ENCODE measurements at places on chromosomes 12 and 14.

GRCh38 chr12:100573292-100574186 lies at the start of gene GAS2L3:
TSS of gene GAS2L3 (plus strand) at chr12:100573684. CDS start at chr12:100594905, 21,221 bp downstream.
- DNase-seq: peak; percentile 74

DNA sequence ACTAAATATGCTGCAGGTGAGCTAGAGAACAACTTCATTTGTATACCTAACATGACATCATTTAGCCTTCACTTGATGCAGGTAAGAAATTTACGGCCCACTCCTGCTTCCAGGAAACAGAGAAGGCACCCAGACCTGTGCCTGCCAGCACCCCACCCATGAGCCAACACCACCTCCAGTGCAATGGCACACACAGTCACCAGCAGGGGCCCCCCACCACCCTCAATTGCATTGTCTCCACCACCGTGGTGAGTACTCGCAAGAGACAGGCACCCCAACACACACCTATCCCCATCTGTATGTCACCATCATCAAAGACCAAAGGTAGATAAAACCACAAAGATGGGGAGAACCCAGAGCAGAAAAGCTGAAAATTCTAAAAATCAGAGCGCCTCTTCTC lies 107.6 kb downstream of the KLHL28 start:
- DNase-seq: no peak

- DNase-seq: no peak
Measured at GRCh38 chr12:127445581-127446139, 821.3 kb upstream of the TMEM132C start.

- DNase-seq: no peak
Measured at GRCh38 chr12:57623811-57624390, 9.1 kb downstream of the B4GALNT1 start.

DNA sequence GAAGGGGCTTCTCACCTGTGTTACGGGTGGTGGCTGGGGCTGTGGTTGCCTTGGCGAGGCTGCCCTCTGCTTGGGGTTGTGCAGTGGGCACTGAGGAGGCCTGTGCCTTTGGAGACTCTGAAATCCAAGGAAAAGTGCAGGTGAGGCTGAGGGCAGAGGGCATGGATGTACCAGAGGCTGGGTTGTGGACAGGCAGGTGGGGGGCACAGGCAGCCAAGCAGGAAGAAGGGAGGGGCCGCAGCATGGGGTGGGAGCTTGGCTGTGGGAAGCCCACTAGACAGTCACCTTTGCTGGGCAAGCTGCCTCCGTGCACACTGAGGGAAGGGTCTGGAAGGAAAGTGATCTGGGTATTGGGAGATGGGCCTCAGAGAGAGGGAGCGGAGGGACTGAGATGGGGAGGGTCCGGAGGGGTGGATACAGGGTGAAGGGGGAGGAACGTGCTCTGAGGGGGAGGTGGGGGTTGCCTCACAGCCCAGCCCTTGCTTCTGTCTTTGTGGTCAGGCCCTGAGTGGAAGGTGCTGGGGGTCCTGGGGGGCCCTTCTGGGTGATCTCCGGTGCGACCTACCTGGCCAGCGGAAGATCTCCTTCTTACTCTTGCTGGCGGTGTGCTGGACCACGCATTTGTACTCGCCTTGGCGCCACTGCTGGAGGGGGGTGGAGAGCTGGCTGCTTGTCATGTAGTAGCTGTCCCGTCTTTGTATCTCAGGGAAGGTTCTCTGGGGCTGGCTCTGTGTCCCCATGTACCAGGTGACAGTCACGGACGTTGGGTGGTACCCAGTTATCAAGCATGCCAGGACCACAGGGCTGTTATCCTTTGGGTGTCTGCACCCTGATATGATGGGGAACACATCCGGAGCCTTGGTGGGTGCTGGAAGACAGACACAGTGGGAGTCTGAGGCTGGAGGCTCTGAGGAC lies 318.7 kb downstream of the TMEM121 start:
- DNase-seq: no peak

DNA sequence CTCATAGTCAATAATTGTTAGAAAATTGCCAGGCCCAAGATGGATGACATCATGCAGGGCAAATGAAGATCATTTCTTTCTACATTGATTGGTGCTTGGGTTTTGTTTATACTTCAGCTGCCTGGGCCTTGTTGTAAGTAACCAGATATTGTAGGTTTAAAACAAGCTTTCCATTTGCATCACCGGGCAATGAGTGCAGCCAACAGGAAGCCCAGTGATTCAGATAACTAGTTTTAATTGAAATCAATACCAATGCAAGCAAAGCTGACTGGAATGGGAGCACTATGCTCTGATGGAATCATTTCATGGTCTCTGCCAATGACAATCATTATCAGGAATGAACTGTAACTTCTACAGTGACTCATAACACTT lies 279.3 kb downstream of the DUSP6 start:
- peak; percentile 78 for DNase-seq

- DNase-seq: peak; percentile 29
Measured at GRCh38 chr14:30159374-30159773, 231.7 kb upstream of the PRKD1 start.

DNA sequence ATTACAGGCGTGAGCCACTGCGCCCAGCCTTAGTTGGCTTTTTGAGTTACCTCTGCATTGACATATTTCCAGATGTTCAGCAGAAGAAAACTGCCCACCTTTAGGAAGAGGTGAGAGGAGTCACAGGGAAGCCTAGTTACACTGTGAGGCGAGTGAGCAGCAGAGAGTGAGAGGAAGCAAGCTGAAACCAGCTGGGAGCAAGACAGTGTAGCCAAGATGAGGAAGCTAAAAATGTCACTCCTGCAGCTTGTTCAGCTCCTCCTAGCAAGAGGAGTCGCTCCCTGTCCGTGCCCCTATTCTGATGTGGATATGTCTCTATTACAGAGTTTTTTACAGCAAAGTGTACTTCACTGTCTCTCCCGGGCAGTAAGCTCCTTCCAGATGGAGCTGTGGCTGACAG lies 127.6 kb downstream of the GXYLT1 start:
- no peak for DNase-seq

DNA sequence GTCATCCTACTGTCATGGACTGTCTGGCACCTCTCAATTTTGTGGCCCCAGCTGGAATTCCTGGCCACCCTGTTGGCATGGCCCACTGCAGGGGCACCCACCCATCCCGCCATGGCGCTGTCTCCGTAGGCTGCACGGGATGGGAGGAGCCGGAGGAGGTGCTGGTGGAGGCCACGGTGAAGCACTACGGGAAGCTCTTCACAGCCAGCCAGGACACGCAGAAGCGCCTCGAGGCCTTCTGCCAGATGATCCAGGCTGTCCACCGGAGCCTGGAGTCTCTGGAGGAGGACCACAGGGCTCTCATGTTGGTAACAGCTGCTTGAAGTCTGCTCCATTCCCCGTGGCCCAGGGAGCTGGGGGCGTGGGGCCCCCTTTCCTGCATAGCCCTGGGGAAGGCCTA lies 3.9 kb downstream of the CCDC197 start:
- no peak for DNase-seq

- DNase-seq: no peak
Measured at GRCh38 chr12:193261-193660, 20.7 kb downstream of the SLC6A12 start.

DNA sequence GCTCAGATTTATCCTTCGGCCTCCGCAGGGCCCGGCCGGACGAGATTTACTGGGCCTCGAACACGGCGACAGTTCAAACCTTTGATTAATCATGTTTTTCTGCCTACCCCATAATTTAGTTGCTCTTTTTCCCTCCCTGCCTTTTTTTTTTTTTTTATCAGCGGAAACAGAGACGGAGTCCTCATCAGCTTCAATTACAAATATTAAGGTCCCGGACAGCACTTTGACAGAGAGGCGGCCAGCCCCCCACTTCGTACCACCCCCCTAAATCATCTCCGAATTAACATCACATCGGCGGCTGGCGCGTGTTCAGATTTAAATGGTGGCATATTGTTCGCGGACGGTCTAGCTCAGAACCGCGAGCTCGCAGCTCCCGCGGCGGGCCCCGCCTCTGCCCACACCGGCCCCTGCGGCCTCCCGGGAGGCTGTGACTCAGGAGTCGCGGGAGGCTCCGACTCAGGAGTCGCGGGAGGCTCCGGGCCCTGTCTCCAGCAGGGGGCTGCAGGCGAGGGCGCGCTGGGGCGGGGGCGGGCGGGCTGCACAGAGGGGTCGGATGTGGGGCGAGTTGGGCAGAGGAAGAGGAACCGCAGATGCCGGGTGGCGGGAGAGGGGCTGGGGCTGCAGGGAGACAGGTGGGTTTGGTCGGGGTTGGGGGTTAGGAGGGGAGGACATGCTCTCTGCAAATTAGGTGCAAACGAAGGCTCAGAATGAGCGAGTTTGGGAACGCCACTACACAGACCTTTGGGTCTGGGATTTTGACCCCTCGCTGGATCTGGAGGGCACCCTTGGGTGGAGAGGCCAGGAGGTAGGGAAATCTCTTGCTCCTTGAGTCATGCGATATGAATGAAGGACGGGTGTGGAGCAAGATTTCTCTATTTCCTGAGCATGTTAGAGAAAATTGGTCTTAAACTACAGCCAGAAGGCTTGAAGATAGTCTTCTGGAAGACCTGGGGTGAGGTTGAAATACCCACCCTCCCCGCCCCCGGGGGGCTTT lies 19.6 kb upstream of the ATP5MC2 start:
- DNase-seq: peak; percentile 57

- DNase-seq: peak; percentile 69
Measured at GRCh38 chr12:92363295-92364146, 217.9 kb upstream of the BTG1 start.

DNA sequence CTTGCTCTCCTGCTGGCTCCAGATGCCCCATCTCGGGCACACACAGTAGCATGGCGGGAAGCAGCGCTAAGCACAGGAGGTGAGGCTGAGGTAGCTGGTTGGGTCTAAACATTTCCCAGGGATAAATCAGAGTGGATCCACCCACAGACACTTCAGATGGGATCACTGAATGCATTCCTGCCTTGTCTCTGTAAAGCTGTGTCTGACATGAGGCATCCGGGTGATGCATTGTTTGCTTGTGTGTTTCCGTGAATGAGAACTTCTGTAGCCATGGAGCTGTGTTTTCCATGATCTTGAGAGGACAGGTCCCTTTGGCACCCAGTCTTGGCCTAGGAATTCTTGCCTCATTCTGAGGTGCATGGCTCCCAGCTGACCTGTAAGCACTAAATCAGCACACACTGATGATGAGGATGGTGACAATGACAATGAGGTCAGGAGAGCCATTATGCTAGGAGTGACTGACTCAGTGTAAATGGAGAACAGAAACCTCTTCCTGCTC lies 6.7 kb upstream of the KRT75 start:
- peak; percentile 72 for DNase-seq

DNA sequence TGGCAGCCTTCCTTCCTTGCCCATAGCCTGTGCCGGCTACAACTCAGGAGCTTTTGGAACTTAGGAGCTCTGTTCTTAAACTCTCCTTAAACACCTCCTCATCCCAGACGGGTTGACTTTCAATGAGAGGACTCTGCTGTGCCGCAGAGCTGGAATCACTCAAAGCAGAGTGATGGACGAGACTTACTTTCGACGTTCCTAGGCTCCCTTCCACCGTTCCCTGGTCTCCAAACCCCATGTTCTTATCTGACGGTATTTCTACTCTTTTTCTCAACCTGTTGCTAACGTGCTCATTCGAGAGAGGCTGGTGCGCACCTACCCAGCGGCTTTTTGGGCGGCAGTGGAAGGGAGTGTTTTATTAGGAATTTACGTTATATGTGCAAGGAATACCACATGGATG lies 232.7 kb downstream of the CACNA1C start:
- DNase-seq: no peak

DNA sequence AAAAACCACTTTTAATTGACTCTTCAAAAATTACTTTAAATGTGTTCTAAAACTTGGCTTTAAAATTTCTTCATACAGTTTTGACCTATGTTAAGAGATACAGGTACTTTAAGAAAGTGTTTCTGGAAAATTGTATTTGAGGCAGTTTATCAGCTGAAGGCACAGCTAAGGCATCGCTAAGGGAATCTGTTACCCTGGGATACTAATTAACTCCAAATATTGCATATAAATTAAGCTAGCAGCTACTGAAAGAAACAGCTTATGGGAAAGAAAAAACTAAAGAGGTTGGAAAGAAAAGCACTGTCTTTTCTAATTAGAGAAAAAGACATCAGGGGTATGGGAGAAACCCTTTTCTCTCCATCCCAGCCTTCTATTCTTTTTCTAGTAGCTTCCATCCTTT lies 134.1 kb upstream of the SLC35F4 start:
- DNase-seq: no peak

- no peak for DNase-seq
Measured at GRCh38 chr14:77177702-77178101, 3.9 kb upstream of the TMEM63C start.

DNA sequence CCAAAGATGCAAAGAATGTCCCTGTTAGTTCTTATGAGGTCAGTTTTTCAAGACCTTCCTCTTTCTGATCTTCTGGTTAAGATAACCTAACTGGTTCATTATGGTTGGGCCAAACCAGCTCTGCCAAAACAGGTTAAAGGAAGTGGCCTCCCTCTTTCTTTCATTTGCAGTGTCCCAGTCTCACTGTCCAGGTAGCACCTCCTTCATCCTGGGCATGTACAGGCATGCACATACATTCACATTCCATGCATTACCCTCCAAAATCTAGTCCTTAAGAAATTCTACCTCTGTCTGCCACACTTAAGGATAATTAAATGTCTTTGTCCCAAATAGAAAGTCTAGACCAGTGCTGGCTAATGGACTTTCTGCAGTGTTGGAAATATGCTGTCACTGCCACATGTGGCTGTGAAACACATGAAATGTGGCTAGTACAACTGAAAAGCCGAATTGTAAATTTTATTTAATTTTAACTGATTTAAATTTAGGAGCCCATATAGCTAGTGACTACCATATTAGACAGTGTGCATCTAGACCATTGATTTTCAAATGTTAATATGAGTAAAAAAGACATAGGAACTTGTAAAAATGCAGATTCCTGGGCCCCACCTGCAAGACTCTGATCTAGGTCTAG lies 169.3 kb downstream of the PCNX1 start:
- DNase-seq: no peak

DNA sequence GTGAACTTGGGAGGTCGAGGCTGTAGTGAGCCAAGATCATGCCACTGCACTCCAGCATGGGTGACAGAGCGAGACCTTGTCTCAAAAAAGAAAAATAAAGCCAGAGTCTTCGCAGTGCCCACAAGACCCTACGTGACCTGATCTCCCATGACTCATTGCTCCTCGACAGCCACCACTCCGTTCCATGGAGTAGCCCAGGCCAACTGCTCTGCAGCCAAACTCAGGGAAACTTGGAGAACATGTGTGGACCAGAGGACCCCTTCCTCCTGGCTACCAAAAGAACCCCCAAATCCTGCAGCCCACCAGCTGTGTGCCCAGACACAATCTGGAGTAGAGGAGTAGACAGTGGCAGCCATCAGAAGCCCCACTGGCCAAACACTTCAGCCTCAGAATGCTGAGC lies 32.1 kb upstream of the PPP2R5C start:
- no peak for DNase-seq
